ENCODE measurements at places on chromosomes 7 and 10.

GRCh38 chr7:915291-916218, 38.9 kb downstream of the ADAP1 start:
- no peak for DNase-seq

DNA sequence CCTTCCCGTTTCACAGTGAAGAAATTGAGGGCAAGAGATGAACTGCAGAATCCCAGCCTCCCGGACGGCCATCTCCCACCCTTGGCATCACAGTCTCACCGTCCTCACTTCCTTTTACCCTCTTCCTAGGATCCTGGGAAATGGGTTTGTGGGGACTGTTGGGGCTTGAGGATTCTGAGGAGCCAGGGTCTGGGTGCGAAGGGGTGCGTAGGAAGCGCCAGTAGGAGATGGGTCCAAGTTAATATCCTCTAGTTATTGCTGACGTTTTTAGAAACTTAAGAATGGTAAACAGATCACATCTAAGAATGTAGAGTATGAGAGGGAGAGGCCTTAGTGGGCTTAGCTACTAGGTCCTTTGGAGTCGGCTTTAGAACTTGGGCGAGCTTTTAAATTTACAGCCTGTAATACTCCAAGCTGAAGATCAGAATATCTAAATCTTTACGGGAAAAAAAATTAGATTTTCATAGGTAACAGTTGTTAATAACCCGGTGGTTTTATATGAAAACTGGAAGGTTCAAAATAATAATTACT, 696 bp downstream of the MALSU1 start:
- peak; percentile 39 for DNase-seq

GRCh38 chr7:98520356-98520951, 96.6 kb upstream of the NPTX2 start:
- DNase-seq: no peak

- no peak for DNase-seq
Measured at GRCh38 chr10:81873932-81874816, 820 bp upstream of the NRG3 start.

DNA sequence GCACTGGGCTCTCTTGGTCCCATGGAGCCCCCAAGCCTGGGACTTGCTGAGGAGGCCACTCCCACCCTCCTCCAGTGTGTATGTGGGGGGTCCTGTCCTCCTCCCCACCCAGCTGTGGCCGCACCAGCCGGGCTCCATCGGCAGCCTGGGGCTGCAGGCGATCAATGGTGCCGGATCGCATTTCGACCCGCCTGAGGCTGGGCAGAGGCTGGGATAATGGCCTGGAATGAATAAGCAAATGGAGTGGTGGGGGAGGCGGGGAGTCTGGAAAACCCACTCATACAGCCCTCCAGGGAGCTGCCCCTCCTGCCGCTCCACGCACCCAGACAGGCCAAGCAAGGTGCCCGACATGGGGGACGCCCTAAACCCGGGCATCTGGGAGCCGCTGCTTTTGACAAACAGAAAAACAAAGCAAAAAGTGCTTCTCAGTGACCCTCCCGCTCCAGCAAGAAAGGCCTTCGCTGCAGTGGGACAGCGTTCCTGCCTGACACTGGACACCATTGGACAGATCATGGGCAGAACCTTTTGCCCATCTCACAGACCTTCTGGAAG, 160.5 kb downstream of the NRF1 start:
- no peak for DNase-seq

GRCh38 chr7:28807396-28807994, 150.6 kb downstream of the TRIL start:
- peak; percentile 7 for DNase-seq

DNA sequence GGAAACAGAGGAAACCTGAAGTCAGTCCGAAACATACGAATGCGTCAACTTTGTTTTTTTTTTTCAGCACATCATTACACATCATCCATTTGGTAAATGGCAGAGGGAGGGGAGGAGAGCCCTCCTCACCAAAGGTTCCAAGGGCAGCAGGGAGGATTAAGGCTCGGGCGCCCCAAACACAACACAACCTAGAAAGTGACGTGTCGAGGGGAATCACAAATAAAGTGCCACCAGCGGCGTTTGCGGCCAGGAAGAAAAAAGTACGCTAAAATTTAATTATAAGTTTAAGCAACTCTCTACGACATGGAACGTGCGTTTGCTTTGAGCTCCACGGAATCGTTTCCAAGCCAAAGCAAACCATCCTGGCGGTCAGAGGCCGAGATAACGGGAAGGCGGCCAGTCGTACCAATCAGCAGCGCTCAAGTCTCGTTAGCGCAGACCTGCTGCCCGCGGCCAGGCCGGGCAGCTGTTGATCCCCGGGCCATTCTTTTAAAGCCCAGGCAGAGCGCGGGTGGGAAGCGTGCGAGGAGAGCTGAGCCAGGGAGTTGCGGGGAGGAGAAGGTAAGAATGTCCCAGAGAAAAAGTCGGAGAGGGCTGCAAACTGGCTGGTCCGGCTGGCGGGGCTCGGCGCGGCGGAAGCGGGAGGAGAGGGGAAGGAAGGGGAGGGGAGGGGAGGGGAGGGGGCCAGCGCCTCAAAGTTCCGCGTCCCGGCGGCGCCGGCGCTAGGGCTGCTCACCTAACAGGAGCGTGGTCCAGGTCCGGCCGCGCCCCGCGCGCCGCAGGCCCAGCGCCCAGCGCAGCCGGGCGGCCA, 719 bp downstream of the DPY19L1 start:
- peak; percentile 68 for DNase-seq

DNA sequence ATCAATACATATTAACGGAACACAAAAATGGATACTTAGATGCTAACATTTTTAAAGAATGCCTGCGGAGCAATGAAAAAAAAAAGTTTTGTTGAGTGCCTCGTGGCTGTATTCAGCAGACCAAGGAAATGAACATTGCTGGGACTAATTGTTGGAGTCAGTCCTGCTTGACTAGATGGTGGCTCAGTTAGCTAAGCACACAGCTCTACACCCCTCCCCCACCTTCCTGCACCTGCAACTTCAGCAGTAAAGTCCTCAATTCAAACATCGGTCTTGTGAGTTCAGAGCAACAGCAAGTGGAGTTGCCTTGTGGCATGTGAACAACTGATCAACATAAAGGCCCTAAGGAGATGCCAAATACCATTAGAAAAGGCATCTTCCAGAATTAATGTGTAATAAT, 326.0 kb upstream of the NPSR1 start:
- DNase-seq: no peak

DNA sequence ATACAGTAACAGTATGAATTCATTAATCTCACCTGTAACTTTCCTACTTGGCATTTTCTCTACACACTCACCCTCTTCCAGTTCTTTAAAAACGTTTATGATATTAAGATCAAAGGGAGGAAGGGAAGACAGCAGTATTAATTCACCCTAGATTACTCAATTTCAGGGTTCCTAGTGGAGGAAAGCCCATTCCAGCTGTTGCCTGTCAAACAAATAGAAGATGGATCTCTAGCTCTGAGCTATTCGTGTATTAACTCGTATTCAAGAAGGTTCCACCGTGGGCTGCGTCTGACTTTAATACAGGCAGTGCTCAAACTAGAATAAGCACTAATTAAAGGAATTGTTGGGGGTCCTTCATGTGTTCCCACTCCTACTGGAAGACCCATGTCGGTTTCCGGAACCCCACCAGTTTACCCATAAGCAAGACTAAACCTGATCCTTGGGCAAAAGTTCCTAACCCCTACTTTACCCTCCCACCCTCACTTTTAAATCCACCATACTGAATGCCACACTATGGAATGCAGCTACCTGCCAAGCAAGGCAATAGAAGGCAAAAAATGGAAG, 2.1 kb downstream of the NANOS1 start:
- DNase-seq: no peak

- peak; percentile 88 for DNase-seq
Measured at GRCh38 chr7:50502001-50502684, 52.0 kb upstream of the FIGNL1 start.

DNA sequence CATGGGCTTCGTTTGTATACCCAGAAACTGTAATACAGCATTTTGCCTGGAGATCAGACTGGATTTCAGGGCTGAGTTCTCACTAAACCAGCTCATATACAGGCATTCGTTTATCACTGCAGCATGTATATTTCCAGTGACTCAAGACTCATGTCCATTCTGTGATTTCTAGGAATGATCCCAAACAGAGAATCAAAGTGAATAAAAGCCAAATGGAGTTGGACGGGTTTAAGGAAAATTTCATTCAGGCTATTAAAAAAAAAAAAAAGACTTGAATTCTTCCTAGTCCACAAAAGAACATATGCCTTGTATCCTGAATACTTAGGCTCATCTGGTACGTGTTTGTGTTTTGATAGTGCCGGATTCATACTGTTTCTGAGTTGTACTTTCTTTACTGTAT, 46.8 kb downstream of the TET1 start:
- DNase-seq: peak; percentile 13

DNA sequence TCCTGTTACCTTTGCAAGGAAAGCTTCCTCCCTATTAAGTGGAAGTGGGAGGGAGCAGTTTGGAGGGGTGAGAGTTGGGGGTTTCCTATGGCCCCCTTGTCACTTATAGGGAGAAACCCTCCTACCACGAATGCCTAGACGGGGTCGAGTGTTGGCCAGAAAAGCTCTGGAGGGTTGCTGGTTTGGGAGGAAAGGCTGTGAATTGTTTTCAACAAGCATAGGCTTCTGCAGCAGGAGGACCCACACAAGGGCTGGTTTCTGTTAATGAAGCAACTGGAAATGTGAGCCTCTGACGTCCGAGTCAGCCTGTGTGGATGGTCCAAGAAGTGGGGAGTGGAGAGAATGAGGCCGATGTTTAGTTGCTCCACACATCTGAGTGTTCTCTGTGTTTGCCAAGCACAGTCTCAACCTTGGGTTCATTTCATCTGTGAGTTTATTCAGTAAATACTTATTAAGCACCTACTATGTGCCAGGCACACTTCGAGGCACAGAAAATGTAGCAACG, 37.3 kb upstream of the LEP start:
- DNase-seq: no peak

DNA sequence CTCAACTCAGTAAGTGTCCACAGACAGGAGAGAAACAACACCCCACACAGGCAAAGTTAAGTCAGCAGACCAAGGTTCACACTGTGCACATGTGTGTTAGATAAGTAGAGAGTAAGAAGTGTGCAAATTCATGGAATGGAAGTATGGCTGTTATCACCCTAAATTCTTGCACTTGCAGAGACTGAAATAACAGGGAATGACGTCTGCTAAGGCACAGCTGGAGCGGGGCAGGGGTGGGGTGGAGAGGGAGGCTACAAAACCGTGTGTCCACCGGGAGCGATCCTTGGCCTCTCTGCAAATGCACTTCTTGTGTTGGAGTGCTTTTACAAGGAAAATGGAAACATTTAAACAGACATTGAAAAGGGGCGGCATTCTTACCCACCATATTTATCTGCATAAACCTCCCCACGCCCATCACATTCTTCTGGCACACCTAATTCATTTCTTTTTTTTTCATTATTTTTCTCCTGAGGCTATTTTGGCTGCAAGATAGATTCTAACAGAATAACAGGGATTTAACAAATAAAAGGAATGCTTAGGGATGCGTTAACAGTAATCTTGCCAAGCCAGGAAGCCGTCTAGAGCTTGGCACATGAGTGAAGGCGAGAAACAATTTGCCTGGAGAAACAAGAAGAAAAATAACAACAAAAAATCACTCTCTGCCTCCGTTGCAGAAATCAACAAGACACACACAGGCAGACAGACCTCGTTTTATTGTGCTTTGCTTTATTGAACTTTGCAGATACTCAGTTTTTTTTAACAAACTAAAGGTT, 30.1 kb downstream of the TNS3 start:
- DNase-seq: no peak

DNA sequence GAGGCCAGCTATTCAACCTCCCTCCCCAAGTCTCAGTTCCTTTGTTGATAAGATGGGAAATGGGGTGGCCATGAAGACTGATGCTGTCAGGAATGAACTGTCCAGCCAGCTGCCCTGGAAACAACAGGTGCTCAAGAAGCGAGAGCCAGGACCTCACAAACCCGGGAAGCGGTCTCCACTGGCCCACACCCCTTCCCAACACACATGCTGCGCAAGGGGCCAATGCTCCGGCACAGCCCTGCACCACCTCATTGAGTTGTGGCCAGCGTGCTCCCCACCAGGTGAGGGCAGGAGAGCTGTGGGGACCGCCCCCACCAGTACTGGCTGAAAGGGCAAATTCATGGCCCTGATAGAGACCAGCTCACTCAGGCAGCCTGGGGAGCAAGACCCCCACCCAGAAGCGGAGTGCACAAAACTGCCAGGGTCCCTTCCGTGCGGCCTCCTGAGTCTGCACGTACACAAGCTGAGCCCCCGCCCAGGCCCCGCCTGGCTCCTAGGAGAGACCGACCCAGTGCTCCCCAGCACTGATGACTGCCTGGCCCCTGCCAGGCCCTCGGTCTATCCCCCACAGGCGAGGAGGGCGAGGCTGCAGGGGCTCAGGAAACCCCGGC, 216.6 kb downstream of the MAD1L1 start:
- DNase-seq: no peak

GRCh38 chr10:45373003-45373575, 927 bp upstream of the ALOX5 start:
- no peak for DNase-seq

DNA sequence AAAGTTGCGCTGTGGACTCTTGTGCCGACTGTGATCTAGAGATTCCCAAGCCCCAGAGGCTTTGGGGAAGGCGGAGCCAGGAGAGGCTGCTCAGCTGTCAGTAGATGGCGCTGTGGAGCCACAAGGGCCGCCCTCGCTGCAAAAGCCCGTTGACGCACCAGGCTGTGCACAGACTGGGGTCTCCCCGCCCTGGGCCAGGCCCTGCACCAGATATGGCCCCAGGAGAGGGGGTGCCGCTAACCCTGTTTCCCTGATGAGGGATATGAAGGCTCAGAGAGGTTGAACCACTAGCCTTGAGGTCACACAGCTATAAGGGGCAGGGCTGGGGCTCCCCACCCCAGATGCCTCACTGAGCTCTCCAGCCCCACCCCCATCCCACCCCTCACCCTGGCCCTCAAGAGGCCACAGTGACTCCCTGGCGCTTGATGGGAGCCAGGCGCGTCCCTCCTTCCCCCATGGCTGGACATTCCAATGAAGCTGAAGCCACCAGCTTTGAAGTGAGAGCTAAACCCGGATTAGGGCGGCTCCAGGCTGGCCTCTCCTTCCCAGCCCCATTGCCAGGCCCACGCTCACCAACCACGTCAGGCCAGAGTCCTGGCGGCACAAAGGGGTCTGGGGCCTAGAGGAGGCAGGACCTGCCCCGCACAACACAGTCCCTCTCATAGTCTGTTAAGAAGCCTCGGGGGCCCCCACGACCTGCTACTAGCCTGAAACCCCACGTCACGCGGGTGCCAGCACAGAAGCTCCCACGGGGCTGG, 26.4 kb downstream of the MYL10 start:
- DNase-seq: peak; percentile 80

DNA sequence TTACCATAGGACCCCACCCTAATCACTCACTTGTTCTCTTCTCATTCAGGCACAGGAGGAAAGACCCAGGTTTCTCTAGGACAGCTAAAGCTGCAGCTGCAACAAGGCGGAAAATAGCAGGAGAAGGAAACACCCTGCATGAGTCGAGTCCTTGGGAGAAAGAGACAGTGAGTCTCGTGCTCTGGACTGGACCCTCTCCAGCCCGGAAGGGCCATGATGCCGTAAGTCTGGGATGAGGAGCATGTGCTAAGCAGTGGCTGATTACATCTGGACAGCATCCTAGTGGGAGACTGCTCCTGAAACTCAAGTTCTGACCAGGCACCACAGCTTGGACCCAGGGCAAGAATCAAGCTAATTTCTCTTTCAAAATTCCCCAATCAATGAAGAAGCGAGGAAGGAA, 39.4 kb downstream of the FBXW4 start:
- DNase-seq: peak; percentile 42

Measured in EH (cell line).